CD4-positive, alpha-beta T cell treated with Interleukin-6 at 100 ng/mL for 8 hours (primary cell): ENCODE measurements at places on chromosomes 5 and 9.

DNA sequence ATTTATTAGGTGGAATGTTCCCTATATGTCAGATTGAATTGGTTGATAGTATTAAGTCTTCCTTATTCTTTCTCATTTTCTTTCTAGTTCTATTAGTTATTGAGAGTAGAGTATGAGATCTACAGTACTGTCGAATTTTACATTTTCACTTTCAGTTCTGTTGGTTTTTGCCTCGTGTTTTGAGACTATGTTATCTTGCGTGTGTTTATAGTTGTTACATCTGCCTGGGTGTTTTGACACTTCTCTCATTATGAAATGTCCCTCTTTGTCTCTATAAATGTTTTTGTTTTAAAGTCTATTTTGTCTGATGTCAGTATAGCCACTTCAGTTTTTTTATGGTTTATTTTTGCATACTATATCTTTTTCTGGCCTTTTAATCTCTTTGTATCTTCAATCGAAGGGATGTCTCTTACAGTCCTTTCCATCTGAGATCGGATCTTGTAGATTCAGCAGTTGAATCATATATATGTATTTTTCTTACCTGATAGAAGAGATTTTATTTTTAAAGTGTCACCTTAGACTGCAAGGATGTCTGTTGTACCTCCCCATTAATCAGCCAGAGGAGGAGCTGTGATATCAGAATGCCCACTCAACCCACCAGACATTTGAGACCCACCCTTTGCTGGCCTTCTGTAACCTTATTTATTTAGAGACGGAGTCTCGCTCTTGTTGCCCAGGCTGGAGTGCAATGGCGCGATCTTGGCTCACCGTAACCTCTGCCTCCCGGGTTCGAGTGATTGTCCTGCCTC lies 20.7 kb downstream of the EHMT1 start:
- DNase-seq: no peak

DNA sequence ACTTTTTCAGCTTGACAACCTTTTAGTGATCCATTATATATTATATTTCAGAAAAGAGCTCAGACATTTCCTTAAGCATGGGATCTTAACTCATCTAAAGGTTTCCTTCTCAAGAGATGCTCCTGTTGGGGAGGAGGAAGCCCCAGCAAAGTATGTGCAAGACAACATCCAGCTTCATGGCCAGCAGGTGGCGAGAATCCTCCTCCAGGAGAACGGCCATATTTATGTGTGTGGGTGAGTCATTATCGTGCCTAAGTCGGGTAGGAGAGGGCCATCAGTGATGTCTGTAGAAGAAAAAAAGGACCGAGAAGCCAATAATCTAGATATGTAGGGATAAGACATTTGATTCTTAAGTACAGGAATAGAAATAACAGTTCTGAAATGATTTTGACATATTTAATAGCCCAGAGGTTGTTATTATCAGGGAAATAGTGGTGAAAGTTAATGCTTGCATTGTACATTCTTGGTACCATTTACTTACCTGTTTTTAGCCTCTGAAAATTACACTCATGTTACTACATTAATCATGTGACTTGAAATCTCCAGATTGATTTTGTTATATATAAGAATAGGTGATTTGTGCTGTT lies 28.2 kb downstream of the MTRR start:
- peak; percentile 14 for DNase-seq

- no peak for DNase-seq
These were observed 4.9 kb downstream of the AK6 start for GRCh38 chr5:69364414-69364813.

DNA sequence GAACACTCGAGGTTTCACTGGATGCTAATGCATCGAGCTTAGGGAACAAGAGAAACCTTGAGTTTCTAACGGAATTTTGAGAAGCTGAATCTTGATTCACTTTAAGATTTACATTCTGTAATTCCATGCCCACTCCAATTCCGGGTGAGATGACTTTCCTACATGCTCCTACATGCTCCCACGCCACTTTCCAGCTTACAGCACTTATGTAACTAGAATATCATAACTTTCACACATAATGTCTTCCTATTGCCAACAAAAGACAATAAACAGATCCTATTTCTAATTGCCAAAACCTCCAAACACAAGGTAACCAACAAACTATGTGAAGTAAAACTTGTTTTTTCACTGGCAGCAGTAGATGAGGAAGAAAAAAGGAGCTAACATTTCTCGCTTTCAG lies 72.9 kb downstream of the ECPAS start:
- DNase-seq: no peak

- no peak for DNase-seq
These were observed 203.0 kb upstream of the TUT7 start for GRCh38 chr9:86557063-86557766.

- no peak for DNase-seq
These were observed 237.2 kb upstream of the IL12B start for GRCh38 chr5:159567461-159567860.

DNA sequence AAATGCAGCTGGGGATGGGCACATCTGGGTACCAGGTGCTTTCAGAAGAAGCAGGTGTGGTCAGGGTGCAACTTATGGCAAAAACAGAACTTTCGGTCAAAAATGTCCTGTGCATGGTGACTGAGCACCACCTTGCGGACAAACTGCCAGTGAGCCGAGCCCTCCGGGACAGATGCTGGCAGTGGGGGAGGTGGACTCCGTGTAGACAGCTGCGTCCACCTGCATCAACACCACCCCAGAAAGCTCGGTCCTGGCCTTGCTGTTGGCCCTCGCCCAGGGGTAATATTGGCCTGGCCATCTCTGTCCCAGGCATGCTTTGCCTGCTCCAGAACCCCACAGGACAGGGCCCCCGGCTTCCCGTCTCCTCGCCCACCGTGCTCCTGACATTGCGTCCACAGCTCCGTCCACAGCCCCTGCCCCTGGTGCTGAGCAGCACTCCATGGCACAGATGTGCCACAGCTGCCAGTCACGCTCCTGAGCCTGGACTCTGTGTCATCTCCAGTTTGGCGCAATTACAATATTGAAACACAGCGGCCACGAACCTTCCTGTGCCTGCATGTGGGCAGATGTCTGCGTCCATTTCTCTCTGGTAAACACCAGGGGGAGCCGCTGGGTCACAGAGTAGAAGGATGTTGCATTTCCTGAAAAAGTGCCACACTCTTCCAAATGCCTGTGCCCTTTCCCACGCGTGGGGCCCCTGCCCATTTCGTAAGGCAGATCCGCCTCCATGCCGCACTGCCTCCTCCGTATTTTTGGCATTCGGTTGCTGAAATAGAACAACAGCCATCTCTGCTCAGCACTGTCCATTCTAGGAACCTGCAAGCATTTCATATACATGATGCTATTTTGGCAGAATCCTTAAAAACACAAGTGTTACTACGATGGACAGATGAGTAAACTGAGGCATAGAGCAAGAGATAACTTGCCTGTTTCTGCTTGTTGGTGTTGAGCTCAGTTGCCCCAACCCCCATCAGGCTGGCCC lies 33.4 kb upstream of the SLC6A19 start:
- DNase-seq: peak; percentile 68

GRCh38 chr9:2745560-2746380 lies 28.5 kb downstream of the KCNV2 start:
- DNase-seq: no peak

DNA sequence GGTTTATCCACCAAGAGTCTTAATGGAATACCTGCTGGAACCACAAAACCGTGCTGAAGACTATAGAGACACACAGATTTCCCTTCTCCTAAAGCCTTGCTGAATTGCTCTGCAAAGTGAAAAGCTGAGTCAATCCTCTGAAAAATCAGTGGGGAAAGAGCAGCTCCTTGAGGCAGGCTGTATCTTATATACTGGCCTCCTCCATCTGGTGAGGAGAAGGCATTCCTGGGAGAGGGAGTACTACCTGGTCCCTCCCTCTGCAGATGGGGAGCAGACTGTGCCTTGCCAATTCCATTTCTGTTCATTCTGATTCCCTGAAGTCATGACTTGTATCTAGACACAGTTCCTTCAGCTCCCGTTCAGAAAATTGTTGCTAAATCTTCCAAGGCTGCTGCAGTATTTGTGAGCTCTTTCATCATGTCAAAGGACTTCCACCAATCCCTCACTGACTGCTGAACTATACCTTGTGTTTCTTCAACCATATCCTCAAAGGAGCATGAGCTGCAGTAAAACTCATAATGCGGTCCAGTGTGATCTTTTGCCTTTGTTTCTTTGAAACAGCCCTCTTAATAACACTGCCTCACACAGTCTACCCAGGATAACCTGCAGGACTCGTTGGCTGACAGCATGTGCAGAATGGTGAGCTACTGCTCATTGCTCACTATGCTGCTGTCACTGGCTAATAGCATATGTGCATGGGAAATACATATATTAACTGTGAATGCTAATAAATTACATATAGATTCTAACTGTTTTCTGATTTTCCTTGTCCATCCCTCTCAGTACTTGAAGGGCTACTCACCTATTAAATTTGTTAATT lies 84.5 kb downstream of the FOXD1 start:
- DNase-seq: no peak
